ENCODE measurements at places on chromosomes 3 and 15.

DNA sequence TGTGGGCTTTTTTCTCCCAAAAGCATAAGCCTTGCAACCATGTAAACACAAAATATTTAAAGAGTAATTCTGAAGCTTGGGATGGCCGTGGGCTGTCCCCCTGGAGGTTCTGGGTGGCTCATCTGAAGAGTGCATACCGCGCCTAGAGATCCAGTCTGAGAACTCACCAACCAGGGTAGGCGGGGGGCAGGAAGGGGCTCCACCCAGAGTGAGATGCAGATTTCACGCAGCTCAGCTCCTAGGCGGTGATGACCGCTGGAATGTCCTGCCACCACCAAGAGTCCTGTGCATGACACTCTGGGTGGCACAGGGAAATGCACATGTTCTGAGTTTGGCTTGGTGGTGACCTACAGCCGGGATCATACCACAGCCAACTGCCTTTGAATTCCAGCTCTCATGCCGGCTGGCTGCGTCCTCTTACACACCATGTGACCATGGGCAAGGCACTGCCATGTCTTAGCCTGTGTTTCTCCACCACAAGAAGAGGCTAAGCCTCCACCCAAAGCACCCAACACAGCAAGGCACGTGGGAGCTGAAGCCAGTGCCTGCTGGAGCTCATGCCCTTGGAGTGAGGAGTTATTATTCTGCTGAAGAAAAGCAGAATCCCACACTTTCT is 125.1 kb upstream of the IQSEC1 start:
- no peak for DNase-seq

DNA sequence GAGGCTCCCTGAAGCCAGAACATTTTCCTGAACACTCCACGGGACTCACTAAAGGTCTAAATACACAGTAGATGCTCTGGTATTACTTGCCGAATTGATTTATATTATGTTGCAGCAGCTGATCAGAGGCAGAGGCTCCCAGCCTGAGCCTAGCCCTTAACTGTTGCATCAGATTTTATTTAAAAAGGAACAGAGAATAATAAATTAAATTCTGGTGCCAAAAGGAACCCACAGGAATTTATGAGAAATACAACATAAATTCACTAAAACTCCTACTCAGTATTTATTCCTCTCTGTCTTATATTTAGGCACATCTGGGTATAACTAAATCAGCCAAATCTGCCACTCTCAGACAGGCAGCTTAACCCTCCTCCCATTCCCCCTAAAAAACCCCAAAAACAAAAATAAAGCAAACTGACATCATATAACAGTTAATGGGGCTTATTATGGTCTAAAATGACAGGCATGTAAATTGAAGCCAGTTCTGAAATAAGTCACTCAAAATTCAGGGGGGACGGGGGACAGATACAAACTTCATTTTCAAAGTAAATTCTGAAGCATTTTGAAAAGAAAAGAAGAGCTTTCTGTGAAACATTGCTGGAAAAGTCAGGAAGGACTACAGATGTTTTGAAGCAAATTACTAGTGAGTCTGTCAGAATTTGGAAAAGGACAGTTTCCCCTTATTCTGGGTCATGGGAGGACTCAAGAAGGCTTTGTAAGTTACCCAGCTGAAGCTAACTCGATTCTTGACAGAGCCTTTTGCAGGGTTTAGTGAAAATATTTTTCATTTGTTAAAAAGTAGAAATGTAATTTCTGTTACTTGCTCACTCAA is 53.8 kb upstream of the CORO2B start:
- DNase-seq, result no peak

DNA sequence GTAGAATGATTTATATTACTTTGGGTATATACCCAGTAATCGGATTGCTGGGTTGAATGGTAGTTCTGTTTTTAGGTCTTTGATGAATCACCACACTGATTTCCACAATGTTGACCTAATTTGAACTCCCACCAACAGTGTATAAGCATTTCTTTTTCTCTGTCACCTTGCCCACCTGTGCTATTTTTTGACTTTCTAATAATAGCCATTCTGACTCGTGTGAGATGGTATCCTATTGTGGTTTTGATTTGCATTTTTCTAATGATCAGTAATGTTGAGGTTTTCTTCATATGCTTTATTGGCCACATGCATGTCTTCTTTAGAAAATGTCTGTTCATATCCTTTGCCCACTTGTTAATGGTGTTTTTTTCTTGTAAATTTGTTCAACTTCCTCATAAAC is 340.8 kb downstream of the PLOD2 start:
- DNase-seq, result no peak

DNA sequence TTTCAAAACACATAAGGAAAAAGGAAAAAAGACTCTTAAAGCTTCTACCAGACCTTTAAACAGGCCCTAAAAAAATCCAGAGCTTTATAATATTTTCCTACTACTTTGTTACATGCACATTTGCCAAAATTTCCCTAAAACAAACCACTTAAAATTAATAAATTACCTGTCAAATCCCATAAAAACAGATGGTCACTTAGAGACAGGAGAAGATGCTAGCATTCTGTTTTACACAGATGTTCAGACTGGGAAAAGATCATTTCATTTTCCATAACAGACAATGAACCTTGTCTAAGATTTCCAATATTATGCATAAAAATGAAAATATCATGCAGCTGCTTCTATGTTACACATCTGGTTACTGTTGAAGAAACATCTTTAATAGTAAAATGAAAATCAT is 66.6 kb downstream of the SUCLG2 start:
- DNase-seq, result no peak

DNA sequence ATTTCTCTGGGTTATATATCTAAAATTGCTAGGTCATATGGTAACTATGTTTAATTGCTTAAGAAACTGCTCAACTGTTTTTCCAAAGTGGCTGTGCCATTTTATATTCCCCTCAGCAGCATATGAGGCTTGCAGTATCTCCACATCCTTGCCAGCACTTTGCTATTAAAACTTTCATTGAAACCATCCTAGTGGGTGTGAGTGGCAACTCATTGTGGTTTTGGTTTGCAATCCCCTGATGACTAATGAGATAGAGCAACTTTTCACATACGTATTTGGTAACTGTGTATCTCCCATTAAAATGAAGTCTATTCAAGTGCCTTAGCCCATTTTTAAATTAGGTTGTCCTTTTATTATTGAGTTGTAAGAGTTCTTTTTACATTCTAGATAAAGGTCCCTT is 17.3 kb downstream of the KPNA1 start:
- DNase-seq, result no peak

GRCh38 chr3:64650096-64650622 is 37.6 kb downstream of the ADAMTS9 start:
- no peak for DNase-seq

- DNase-seq, result no peak
Measured at GRCh38 chr3:171813897-171814460, 3.7 kb upstream of the PLD1 start.

GRCh38 chr3:39718674-39719595 is 90.5 kb upstream of the MYRIP start:
- no peak for DNase-seq

- no peak for DNase-seq
Measured at GRCh38 chr15:40844696-40845030, 815 bp downstream of the SPINT1 start.

- no peak for DNase-seq
Measured at GRCh38 chr3:129758785-129759320, 134.7 kb downstream of the TMCC1 start.

DNA sequence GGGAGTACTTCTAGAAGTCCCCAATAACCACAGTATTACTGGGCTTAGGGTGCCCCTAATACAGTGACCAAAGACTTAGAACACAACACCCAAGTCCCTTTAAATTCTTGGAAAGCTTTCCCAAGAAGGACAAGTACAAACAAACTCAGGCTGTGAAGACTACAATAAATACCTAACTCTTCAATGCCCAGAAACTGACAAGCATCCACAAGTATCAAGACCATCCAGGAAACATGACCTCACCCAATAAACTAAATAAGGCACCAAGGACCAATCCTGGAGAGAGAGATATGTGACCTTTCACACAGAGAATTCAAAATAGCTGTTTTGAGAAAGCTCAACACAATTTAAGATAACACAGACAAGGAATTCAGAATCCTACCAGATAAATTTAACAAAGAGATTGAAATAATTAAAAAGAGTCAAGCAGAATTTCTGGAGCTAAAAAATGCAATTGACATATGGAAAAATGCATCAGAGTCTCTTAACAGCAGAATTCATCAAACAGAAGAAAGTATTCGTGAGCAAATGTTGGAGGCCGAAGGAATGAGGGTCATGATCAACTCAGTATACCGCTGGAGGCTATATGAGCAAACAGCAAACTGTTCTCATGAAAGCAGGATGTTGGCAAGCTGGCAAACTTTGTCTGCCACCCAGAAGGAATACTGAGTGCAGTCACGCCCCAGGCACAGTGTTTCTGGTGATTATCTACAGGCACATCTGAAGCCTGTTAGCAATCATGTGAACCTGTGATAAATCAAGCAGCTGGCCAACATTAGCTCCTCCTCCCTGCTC is 87.0 kb upstream of the NECTIN3 start:
- no peak for DNase-seq

GRCh38 chr3:116966649-116967048 is 257.1 kb downstream of the TUSC7 start:
- no peak for DNase-seq

GRCh38 chr15:90851114-90851513 is 17.3 kb upstream of the FURIN start:
- DNase-seq, result no peak

- DNase-seq, result no peak
Measured at GRCh38 chr15:63136742-63137141, 15.1 kb downstream of the LACTB start.

DNA sequence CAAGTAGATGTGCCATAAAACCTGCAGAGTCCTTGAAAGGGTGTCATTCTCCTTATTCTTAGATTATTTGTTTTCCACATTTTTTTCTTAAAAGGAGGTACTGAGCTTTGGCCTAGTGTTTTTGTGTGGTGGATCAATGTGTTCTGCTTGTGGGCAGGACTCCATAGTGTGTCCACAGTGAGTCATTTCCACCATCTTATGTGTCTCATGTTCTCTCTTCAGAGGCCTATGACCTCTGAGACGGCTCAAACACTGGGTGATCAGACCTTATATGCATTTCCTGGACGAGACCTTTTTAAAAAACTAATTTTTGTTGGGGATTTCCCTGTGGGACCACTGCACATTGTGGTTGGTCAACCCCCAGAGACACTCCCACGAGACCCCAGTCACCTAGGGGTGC is 93.4 kb downstream of the CHCHD4 start:
- no peak for DNase-seq

DNA sequence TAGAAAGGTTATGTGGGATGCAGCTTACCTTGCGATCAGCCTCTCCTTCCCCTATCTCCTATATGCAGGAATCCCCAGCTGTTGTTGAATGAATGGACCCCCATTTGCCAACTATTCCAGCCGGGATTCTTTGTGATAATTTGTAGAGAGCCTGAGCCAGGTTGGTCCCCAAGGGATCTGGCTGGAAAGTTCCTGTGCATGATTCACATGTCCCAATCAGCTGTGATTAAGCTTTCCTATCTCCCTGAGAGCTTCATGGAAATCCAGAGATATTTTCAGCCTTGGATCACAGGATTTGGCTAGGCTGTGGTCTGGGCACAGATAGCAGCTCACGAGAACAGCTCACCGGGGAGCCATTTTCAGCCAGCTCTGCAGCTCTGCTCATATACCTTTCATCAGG is 76.7 kb downstream of the ARNT2 start:
- no peak for DNase-seq

- no peak for DNase-seq
Measured at GRCh38 chr3:28081533-28081947, 159.9 kb upstream of the CMC1 start.

DNA sequence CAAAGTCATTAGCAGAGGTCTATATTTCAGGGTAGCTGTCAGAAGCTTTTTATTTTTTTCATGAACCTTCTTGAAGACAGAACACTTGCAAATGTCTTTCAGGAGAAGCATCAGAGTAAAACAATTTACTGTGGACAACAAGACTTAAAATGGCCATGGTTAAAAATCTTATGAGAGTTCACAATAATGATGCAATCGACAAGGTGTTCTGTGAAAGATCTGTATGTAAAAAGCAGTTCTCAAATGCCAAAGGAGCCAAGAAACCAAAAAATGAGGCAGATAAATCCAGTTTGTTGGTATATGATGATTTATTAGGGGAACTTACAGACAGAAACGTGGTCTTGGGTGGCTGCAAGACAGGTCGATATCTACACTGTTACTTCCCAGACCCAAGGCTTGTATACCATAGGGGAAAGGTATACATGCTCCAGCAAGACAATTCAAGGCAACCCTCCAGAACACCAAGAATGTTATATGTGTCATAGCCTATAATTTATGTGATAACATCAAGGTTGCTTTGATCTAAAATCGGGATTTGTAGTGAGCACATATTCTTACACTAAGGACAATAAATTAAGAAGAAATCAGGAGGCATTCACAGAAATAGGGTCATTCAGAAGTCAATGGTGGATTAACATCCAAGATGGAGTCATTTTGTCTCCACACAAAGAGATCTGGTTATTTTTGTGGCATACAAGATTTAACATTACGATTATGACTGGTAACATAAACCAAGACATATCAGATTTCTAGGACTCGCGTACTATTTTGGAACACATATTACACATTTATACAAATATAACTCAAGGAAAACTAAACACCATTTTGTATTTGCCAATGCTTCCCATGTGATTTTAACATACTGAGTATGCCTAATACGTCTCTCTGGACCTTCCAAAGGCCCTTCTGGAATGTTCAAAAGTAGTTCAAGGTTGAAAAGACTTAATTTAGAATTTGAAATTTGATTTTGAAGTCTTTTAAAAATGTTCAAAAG is 316.4 kb downstream of the THSD4 start:
- no peak for DNase-seq

DNA sequence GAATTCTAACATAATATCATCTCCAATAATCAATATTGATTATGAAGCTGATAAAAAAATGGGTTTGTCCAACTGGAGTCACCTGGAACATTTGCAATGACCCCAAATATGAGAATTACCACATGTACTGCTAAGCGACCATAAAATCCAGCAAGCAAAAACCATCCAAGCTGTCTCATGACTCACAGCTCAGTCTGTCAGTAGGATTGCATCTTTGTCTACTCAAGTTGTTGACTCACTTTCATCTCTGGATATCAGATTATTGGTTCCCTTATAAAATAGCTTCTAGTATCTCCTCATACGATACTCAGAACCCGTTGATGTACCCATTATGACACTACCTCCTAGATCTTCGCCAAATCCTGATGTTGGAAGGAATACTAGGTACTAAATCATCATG is 209.8 kb upstream of the ATP11B start:
- no peak for DNase-seq

GRCh38 chr15:100844167-100844566 is 35.5 kb upstream of the ALDH1A3 start:
- DNase-seq, result no peak

DNA sequence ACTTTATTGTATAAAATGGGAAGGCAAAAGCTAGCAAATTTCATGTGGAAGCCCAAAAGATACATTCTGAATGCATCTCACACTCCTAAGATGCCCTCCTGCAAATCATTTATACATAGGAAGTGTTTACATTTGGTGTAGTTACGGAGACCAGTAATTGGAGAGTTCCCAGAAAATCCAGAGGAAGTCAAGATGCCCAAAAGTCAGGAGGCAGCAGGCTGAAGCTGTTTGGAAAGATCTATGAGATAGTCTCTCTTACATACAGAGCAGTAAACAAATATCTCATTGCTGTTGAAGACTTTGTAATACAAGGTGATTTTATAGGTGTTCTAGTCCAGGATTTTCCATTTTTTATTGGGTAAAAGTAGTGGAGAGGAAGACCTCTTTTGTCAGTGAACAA is 8.8 kb downstream of the KLHL24 start:
- no peak for DNase-seq
